ENCODE measurements at places on chromosomes 1 and 21.

GRCh38 chr21:25791319-25791718 is 56.5 kb downstream of the GABPA start:
- no peak for DNase-seq

DNA sequence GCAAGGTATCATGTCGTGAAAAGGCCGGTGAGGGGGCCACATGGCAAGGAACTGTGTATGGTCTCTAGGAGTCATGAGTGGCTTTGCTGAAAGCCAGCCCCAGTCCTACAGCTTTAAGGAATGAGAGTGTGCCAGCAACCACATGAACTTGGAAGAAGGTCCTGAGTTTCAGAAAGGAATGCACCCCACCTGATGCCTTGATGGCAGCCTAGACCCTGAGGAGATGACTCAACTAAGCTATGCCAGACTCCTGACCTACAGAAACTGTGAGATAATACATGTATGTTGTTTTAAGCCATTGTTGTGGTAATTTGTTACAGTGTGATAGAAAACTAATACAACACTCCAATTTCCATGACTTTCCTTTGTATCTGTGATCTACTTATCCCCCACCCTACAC is 33.5 kb upstream of the AKT3 start:
- DNase-seq: no peak

GRCh38 chr1:108858230-108858950 is 1.5 kb upstream of the AKNAD1 start:
- no peak for DNase-seq

DNA sequence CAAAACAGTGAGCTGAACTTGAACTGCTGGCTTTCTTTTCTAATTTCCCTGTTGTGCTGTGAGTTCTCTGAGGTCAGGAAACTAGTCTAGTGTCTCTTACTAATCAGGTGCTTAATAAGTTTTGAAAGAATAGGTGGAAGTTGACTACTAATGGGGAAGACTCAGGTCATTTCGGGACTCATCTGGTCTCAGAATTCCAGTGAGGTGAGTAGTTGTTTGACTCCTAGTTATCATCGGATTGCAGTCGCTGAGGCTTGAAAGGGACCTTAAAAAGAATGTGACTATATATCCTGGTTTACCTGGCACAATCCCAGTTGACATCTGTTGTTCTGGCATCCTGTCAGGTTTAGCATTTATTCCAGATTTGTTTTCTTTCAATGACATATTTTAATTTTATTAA is 81.4 kb upstream of the SPAG17 start:
- DNase-seq: no peak

GRCh38 chr1:146029117-146029516 is 7.6 kb upstream of the HJV start:
- DNase-seq: no peak

All from stimulated activated CD8-positive, alpha-beta memory T cell treated with anti-CD3 and anti-CD28 coated beads, Interleukin-2, amount 100 ng/mL, for 48 hours (primary cell).